ENCODE measurements at places on chromosomes 4 and X. TPM values are rescaled to one million over a fixed set of nuclear protein-coding genes. Genes with fewer than 3 reads are reported as not detected.

The MTNR1A gene
- 1.2 TPM for polyA plus RNA-seq

The UGT2A1 gene
- 0.47 TPM for polyA plus RNA-seq

The STBD1 gene
- 1.8 TPM for polyA plus RNA-seq

The EDA gene
- polyA plus RNA-seq, result 7.2 TPM

The MAP9 gene
- polyA plus RNA-seq, result 38.0 TPM

The TLR10 gene
- 4.7 TPM for polyA plus RNA-seq

The GRXCR1 gene
- not detected for polyA plus RNA-seq

The S100P gene
- polyA plus RNA-seq, result 0.60 TPM

The MAGED4B gene
- 291 TPM for polyA plus RNA-seq

The USP53 gene
- 20.6 TPM for polyA plus RNA-seq

The GC gene
- polyA plus RNA-seq, result 0.77 TPM

The MAGEB10 gene
- polyA plus RNA-seq, result not detected

The ACTRT1 gene
- not detected for polyA plus RNA-seq

The GNRHR gene
- polyA plus RNA-seq, result 1.2 TPM

The DRD5 gene
- 2.6 TPM for polyA plus RNA-seq

The TMEM185A gene
- 33.9 TPM for polyA plus RNA-seq

The ASMT gene
- 0.57 TPM for polyA plus RNA-seq

The PALLD gene
- polyA plus RNA-seq, result 63.4 TPM

The SYNPO2 gene
- 6.1 TPM for polyA plus RNA-seq

The GPRASP3 gene
- polyA plus RNA-seq, result 39.0 TPM

The PCDH18 gene
- 25.9 TPM for polyA plus RNA-seq

The RHOXF1 gene
- polyA plus RNA-seq, result 3.3 TPM

The FRMD7 gene
- 0.13 TPM for polyA plus RNA-seq

The NUDT10 gene
- 29.5 TPM for polyA plus RNA-seq

The MBTPS2 gene
- 34.7 TPM for polyA plus RNA-seq

The TMEM47 gene
- polyA plus RNA-seq, result 77.4 TPM

The BCORL1 gene
- 13.8 TPM for polyA plus RNA-seq

The DCLK2 gene
- 213 TPM for polyA plus RNA-seq

The APOO gene
- polyA plus RNA-seq, result 79.7 TPM

The PLP1 gene
- polyA plus RNA-seq, result 888 TPM

All from spinal cord (tissue), 10 donors.